ENCODE measurements at places on chromosomes 3 and 15. TPM values are rescaled to one million over a fixed set of nuclear protein-coding genes. Genes with fewer than 3 reads are reported as not detected.

The DGKG gene
- 20.5 TPM for total RNA-seq

GRCh38 chr15:31892513-31892912 lies 137.8 kb upstream of the CHRNA7 start:
- DNase-seq, result no peak

GRCh38 chr3:143506190-143506589 lies 342.1 kb downstream of the SLC9A9 start:
- no peak for DNase-seq

The ANKUB1 gene
- total RNA-seq, result not detected

The FBN1 gene
- 73.7 TPM for total RNA-seq
